ENCODE measurements at places on chromosomes 4 and X.

GRCh38 chrX:19094654-19095053 lies 27.6 kb downstream of the ADGRG2 start:
- no peak for DNase-seq

DNA sequence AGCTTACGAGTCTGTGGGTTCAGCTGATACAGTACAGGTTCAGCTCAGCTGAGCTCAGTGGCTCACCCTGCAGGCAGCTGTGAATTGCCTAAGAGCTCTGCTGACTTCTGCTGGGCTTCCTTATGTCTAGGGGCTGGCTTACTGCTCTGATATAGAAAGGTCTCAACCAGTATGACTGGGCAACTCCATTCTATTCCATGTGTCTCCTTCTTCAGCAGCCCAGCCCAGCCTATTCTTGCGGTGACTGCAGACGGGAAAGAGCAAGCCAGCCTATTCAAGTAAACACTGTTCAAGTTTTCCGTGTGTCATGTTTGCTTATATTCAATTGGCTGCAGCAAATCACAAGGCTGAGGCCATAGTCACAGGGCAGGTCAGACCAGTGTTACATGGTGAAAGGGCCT lies 615.4 kb upstream of the ZFP42 start:
- DNase-seq = no peak

DNA sequence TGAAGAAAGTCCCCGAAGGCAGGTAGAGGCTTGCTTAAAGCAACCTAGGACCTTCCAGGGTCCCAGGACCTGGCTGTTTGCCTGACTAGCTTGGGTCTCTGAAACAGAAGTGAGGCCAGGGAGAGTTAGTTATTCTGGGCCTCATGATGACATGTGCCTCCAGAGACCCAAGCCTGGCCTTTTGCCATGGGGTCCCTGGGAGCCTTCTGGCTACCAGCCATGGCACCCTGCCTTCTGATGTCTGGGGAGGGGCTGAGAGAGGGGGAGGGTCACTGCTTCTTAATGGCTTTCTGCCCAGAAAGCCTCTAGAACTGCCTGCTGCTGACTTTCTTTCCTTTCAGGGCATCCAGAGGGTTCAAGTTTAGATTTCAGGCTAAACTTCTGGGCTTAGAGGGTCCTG lies 1.0 kb upstream of the STARD8 start:
- DNase-seq = no peak

DNA sequence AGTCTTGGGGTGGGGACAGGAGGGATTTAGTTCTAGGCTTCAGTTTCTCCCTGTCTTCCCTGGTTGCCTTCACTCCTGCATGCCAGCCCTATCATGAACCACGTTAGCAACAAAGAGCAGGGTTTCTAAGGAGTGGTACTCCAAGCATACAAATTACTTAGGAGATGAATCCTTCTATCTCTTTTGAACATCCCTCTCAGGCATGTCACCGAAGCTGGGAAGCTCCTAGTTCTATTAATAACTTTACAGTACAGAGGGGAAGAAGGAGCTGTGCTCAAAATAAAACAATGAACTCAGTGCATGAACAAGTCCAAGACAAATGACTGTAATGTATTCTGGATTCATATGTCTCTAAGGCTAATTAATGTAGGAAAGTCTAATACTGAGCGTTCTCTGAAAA lies 450.6 kb upstream of the RASGEF1B start:
- DNase-seq = no peak

- no peak for DNase-seq
Observed at GRCh38 chr4:163959932-163960331, 465.4 kb downstream of the TMA16 start.

DNA sequence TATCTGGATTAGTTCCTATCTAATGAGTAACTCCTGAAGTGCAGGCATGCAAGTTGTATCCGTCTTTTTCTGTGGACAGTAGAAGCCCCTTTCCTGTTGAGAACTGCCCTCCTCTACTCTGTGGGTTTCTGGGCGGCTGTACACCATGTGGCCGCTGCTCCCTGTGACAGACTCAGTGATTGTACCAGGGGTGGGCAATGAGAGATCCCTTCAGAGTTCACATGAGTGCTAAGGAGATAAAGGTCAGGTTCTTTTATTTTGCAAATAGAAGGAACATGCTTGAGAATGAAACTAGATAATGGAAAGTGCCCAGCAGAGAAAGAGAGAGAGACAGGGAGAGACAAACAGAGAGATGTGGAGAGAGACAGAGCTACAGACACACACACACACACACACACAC lies 76.4 kb upstream of the TAPT1 start:
- no peak for DNase-seq

GRCh38 chr4:83959160-83959559 lies 423.3 kb downstream of the GPAT3 start:
- no peak for DNase-seq

Data from left kidney (tissue), 8 donors.